ENCODE measurements at places on chromosomes 7 and 10.

GRCh38 chr7:69443136-69443535 lies 155.1 kb upstream of the AUTS2 start:
- DNase-seq: no peak

- DNase-seq: no peak
Measured at GRCh38 chr7:34121366-34121765, 216.0 kb downstream of the BMPER start.

DNA sequence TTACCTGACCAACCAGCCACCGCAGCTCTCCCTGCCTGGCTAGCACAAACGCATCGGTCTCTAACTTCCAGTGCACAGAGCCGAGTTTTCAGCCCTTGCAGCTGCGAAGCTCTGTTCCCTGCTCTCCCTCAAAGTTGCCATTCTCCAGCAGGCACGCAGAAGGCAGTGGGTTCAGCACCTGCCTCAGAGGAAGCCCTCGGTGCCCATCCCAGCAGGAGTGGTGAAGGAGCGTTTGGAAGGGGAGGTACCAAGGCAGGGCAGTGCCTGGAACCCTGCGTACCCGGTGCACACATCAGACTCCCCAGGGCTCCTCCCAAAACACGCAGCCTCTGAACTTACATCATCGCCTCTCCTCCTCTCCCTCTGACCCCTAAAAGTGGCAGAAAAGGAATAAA lies 1.7 kb upstream of the STK32C start:
- DNase-seq: no peak

- DNase-seq: no peak
Measured at GRCh38 chr7:34354011-34354410, 304.0 kb upstream of the NPSR1 start.

DNA sequence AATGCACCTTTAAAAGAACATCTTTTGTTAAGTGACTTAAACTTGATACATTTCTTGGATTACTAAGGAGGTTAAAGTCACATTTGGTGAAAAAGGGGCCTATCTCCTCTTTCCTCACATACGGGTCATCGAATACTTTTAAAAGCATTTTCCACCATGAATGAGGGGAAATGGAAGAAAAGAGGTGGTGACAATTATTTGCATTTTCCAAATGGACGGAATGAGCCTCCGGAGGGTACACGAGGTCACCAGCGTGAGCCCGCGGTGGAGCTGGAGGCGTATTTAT lies 1.0 kb upstream of the BMPR1A start:
- no peak for DNase-seq

DNA sequence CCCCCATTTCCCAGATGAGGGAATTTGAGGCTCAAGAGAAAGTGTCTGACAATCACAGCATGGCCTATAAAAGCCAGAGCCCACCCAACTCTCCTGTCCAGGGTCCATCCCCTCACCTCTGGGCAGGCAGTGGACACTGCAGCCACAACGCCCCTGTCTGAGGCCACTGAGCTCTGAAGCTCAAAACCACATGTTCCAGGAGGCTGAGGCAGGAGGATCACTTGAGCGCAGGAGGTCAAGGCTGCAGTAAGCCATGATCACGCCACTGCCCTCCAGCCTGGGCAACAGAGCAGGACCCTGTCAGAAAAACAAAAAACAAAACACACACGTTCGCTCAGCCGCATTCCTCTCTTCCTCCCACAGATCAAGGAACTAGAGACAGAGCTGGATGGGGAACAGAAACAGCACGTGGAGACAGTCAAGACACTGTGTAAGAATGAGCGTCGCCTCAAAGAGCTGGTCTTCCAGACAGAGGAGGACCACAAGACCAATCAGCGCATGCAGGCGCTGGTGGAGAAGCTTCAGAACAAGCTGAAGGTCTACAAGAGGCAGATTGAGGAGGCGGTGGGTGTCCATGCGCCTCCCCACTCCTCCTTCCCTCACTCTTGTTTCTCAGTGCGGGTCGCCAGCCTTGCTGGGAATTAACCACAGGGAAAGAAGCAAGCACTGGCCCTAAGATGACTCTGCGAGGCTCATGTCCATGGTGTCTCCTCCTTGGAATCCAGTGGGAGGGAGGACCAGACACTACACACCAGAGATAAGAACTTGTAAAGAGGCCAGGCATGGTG lies 20.0 kb upstream of the ARPC1A start:
- DNase-seq: peak; percentile 28

DNA sequence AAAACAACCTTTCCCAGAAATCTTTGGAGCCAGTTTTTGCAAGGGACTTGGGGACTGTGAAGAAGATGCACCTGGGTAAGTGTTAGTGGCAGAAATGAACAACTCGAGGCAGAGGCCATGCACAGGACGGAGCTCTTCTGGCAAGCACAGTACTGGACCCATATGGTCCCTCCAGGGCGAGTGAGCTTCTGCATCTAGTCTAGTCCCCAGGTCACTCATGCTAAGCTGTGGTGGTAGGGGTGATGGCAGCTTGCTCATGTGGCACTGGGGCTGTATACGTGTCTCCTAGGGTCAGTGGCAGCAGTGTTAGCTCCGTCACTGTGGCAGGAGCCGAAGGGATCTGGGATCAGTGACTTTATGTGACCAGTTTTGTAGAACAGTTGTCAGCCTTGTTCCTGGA lies 9.3 kb upstream of the LRRC61 start:
- no peak for DNase-seq

- DNase-seq: no peak
Measured at GRCh38 chr10:78691301-78692030, 377.3 kb upstream of the ZMIZ1 start.

DNA sequence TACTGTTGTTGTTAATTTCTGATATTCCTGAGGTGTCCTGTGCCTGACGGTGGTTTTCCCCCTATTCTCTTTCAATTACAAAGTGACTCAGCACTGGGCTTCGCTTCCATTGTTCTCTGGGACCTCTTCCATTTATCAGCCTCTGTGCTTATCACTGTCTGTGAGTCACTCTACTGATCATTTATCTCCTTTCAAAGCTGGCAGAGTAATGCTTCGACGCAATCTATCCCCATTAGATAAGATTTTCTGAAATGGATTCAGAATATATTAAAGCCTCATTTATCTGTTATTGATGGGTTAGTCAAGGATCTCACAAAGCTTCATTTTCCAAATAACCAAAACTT lies 679.2 kb downstream of the SDK1 start:
- DNase-seq: no peak

- DNase-seq: peak; percentile 72
Measured at GRCh38 chr7:32905175-32905662, 13.7 kb upstream of the KBTBD2 start.

GRCh38 chr10:64103750-64104470 lies 582.7 kb downstream of the REEP3 start:
- no peak for DNase-seq

- peak; percentile 63 for DNase-seq
Measured at GRCh38 chr7:151008511-151009323, 15.6 kb downstream of the ATG9B start.

- DNase-seq: no peak
Measured at GRCh38 chr7:22762866-22763265, 35.9 kb downstream of the IL6 start.

DNA sequence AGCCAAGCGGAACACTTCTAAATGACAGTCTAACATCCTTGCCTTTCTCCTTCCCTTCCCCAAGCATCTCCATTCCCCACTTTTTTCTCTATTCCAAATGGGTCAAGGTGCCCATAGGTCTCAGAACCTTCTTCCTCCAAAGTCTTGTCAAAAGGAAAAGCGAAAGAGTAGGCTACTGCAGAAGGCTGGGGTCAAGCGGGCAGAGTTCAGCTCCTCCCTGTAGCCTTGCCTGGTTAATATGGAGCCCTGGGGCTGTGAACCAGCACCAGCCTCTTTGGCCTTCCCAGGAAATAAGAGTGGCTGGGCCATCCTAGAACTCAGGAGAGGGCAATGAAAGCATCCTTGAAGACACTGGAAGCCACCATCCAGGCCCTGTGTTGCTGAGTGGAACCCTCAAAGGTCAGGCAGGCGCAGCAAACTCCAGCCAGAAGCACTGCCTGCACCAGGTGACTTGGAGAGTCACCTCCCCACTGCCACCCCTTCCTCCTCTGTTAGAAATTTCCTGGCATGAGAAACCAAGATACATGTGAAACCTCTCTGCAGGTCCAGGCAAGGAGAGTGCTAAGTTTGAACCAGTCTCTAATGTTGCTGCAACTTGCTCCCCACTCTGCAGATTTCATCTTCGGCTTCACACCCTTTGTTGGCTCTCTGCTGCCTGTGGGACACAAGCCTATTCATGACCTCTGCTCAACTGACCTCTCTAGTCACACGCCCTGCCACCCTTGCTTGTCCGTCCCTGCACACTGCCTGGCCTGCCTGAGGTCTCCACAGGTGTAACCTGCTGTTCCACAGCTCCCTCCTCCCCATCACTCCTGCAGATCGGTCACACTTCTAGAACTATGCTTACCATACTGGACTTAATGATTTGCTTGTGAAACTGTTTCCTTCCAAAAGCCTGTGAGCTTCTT lies 74.9 kb downstream of the SH3PXD2A start:
- DNase-seq: no peak

DNA sequence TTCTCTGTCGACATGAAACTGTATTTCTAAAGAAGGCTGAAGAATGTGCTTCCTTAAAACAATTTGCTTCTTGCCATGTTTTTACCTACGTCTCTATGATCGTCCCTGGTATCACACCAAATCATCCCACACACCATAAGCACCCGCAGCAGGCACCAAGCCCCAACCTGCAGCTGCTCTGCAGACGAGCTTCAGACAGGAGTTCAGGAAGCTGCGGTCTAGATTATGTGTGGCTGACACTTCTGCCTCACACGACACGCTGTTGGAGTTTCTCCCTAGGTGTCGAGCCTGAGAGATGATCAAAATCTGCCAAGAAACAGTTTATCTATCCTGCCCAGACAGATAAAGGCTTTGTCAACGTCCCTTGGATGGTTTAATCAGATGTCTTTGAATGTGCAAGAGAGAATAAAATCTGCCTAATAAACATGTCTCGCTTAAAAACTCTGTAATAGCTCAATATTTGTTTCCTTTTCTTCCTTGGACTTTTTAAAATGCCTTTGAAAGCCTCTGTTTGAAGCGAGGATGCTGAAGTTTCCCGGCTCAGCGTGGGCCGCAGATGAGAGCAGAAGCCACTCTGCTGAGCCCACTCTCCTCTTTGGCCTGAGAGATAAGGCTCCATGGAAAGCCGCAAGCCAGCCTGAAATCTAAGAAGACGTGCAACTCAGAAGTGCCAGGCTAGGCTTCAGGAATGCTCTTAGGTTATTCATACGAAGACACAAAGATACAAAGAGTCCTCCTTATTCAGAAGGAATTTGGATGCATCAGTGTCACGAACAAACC lies 158.3 kb upstream of the PFKP start:
- DNase-seq: no peak

DNA sequence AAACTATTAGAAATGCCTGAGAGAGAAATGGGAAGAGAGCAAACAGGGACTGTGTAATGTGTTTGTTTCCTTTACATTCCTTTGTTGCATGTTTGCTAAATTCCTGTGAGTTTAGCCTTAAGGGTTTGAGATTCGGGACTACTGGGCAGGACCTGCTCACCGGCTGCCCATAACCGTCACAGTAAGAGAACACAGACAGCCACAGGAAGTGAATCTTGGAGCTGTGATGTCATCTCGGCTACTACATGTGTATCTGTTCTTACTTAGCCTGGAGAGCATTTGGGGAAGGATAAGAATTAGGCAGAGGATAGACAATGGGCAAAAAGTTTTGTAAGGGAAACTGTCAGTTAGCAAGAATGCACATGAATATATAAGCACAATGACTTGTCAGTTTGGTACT lies 485.1 kb upstream of the KLF6 start:
- DNase-seq: peak; percentile 81

GRCh38 chr10:78365694-78366093 lies 332.0 kb downstream of the RPS24 start:
- DNase-seq: no peak

Measured in suppressor macrophage (primary cell).